ENCODE measurements at places on chromosomes 5 and 9. TPM values are rescaled to one million over a fixed set of nuclear protein-coding genes. Genes with fewer than 3 reads are reported as not detected.
A peak's percentile ranks its signal among the peaks of the same experiment; 100 is the strongest.

DNA sequence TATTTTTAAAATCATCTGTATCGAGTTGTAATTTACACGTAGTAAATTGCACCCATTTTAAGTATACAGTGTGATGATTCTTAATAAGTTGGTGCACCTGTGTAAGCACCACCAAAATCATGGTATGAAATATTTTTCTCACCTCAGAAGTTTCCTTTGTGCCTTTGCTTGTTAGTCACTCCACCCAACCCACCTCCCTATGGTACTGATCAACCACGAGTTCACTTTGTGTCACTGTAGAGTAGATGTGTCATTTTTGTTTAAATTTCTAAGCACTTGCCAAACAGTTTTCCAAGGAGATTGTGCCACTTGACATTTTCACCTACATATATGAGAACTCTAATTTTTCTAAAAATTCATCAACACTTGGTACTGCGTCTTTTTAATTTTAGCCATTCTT, 806.5 kb downstream of the TLR4 start:
- no peak for DNase-seq

DNA sequence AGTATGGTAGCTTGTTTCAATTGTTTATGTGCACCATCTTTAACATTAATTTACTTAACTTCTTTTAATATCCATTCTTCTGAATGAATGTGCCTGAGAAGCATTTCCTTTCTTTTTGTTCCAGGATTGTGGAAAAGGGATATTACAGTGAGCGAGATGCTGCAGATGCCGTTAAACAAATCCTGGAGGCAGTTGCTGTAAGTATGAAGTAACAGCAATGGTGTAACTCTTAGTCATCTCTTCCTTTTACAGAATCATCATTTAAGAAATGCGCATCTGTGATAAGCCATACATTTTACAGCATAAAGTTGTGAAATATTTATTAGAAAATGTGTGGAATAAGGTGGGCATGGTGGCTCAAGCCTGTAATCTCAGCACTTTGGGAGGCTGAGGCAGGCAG, 117.7 kb downstream of the STARD4 start:
- peak; percentile 16 for DNase-seq

Gene SLC6A3
- total RNA-seq = not detected

DNA sequence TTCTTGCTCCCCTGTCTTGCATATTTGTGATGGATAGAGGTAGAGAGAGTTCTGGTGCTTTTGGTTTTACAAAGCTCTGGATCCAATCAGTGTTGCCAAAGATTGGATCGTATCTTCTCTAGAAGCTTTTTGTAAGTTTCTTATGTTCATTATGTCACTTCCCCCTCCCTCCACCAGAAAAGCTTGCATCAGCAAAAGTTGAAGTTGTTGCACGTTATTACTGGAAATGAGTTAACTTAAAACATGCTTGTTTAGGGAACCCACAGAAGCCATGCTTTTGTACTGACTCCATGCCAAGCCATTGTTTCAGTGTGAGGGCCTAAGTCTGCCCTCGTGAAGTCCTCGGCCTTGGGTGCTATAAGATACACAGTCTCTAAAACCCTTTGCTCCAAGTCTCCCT, 186.5 kb downstream of the ERCC6L2 start:
- no peak for DNase-seq

DNA sequence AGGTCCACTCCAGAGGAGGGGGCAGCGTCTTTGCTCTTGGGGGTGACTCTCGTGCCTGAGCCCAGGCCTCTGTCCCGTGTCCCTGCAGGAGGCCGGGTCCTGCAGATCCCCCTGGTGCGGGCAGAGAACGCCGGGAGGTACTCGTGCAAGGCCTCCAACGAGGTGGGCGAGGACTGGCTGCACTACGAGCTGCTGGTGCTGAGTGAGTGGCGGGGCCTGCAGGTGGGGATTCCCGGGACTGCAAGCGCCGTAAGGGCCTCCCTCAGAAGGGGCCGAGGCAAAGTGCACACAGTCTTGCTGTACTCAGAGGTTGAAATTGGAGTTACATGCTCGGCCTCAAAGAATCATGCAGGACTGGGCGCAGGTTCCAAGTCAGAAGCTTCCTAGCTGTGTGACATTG, 62.7 kb upstream of the ASS1 start:
- DNase-seq = no peak

DNA sequence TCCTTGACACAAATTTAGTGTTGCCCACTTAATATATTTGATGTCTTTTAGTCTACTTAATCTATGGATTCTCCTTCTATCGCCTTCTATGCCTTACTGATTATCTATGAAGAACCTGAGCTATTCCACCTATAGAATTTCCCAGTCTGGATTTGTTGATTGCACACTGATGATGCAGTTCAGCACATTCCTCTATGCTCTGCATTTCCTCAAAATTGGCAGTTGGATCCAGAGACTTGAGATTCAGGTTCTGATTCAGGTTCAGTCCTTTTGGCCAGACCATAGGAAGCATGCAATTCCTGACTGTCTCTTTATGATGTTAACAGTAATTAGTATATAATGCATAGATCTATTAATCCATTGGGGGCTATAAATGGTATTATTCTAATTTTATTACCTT, 13.8 kb downstream of the SLC22A5 start:
- DNase-seq = no peak

- no peak for DNase-seq
Observed at GRCh38 chr9:127014216-127014909, 99.8 kb downstream of the RALGPS1 start.

Gene OTULINL
- total RNA-seq = 0.34 TPM

GRCh38 chr5:150595466-150596031, 44.9 kb upstream of the SYNPO start:
- no peak for DNase-seq

DNA sequence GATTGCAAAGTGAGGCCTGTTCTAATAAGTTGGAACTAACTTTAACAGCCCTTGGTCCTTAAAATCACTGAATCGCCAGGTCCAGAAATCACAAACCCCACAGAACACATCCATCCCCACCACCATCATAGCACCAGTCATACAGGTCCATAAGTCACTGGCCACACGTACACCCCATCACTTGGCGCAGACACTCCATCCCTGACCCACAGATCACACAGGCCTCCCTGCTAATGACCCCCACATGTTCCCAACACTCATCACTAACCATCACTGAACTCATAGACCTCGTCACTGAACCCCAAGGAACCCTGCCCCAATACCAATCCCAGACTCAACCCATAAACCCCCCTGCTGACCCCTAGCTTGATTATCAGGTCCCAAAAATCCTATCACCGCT, 41.2 kb upstream of the ZNF300 start:
- no peak for DNase-seq

- DNase-seq = no peak
Observed at GRCh38 chr5:150296496-150296895, 6.2 kb downstream of the ARSI start.

DNA sequence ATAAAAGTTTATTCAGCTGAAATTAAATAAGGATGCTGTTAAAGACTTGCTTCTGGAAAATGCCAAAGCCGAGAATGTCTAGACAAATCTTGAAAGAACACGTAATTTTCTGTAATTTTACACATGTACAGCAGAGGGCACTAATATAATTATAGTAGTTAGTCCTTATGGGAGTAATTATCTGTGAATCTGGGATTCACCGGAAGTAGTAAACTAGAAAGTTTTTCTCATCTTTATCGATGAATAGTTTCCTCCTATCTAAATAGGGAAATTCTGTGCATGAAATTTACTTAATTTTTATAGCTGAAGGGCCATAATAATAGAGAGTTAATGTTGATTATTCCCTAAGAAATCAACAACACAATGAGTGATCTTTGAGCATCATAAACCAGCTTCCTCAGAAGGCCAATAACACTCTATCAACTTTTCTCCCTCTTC, 18.4 kb upstream of the CNTLN start:
- DNase-seq = no peak

GRCh38 chr5:169668732-169669131, 31.7 kb downstream of the DOCK2 start:
- DNase-seq = no peak

GRCh38 chr9:34197756-34198711, 19.2 kb downstream of the UBAP1 start:
- no peak for DNase-seq

DNA sequence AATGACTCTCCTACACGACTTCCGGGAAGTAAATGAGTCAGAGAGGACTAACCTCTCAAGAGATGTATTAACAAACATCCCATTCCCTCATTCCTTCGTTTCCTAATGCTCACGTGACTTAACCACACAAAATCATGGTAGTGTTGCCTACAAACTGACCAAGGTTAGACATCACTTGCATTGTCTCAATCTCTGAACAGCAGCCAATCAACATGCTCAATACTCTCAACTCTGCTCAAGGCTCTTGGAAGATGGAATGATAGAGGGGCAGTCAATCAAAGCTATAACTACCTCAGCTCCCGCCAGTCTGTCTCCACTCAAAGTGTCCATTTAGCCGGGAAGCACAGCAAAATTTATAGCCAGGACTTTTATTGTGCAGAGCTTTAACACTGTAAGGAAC, 143.8 kb upstream of the PIK3R1 start:
- DNase-seq = no peak

GRCh38 chr5:44275908-44276307, 113.3 kb downstream of the FGF10 start:
- DNase-seq = no peak

GRCh38 chr5:126744836-126745235, 32.1 kb upstream of the LMNB1 start:
- DNase-seq = no peak

GRCh38 chr9:7234144-7234543, 476.4 kb downstream of the KDM4C start:
- DNase-seq = peak; percentile 16

GRCh38 chr5:68272289-68272688, 56.7 kb downstream of the PIK3R1 start:
- no peak for DNase-seq

- no peak for DNase-seq
Observed at GRCh38 chr5:137837491-137838394, 29.9 kb upstream of the MYOT start.

Gene AIF1L
- 3.1 TPM for total RNA-seq

Gene CNTNAP3B
- total RNA-seq = 51.5 TPM

- DNase-seq = no peak
Observed at GRCh38 chr9:124764774-124765438, 6.2 kb downstream of the NR6A1 start.

Gene TLR4
- 38.6 TPM for total RNA-seq

DNA sequence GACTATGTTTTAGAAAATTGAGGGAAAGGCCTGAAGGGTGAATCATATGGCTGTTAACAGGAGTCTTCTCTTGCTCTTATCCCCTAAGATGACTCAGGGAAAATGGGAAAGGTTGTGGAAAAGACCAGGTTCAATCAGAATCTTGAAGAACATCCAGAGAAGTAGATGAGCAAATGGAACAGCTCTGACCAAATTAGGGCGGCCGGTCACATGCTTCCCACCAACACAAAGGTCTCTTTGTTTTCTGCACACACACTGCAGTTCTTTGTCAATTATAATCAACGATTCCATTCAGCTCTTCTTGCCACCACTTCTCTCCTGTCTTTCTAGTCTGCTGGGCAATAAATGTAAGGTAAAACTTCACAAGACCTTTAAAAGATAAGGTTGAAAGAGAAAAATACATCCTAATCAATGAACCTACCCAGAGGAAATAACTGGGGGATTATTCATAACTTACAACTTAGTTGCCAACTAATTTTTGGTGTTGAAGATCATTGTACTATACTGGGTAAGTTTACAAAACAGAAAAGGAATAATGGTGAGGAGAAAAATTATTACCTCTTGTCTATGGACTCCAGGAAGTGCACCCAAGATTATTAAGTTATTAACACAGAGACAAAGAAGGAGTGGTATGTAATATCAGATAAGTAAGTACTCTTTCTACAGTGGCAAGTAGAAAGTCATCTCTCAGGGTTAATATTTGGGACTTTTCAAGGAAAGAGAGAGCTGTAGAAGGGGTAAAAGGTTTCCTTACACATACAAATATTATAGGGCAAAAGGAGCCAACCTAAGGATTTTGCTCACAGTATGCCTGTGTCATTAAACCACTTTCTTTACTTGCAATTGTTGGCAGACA, 441.9 kb upstream of the PIK3R1 start:
- no peak for DNase-seq

Measured in glomerular endothelial cell (primary cell).